ENCODE measurements at places on chromosomes 2 and 18.

- no peak for DNase-seq
Observed at GRCh38 chr2:186059096-186059495, 320.5 kb downstream of the FSIP2 start.

DNA sequence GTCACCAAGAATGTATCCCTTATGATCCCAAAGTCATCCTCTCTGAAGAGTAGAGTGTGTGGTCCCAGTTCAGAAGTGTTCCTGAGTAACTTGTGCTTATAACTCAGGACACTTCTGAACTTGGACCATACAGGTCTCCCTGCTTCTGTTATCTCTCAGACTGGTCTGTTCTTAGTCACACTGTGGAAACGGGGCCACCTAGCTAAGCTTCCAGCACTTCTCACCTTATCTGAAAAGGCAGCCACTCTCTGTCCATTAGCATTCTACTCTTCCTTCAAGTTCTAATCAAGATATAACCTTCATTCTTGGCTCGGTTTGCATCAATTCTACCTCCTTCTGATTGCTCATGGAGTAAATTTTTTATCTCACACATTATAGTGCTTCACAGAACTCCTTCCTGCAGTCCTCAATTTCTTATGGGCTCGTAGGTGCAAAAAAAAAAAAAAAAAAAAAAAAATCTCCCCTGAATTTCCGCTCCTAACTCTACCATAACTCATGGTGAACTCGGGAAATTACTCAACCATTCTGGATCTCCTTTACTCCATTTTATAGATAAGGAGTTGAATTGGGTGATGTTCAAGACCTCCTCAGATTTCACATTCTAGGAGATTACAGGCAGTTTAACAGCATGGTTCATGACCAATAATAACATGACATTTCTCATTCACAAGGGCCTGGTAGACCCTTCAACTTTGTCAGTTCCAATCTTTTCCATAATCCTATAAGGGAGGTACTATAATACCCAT is 108.4 kb downstream of the TACR1 start:
- no peak for DNase-seq

DNA sequence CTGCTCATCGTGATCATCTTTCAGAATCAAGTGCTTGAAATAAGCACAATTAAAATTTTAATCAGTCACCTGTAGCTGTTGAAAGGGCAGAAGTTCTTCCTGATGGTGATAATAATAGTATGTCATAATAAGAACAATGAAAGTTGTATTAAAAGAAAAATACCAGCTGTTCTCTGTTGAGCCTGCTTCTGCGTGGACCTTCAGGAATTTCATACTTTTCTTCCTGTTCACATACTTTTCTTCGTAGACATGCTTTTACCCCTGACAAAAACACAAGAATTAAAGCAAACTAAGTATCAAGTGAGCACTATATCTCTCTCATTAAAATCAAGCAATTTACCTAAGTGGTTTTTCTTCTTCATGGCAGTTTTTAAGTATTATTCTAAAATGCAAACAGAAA is 79.2 kb downstream of the BARD1 start:
- no peak for DNase-seq

DNA sequence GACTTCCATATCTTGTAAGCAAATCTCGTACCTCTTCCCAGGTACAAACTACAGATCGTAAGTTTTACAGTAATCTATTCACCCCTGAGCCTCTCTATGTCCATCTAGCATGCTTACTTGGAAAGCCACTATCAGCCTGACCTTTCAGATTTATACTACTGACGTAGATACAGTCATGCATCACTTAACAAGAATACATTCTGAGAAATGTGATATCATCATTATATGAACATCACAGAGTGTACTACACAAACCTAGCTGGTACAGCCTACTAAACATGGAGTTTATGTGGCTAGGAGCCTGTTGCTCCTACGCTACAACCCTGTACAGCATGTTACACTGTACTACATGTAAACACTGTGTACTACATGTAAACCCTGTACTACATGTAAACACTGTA is 293.2 kb upstream of the ZNF804A start:
- no peak for DNase-seq

- DNase-seq, result no peak
Observed at GRCh38 chr2:127721311-127721977, 20.1 kb downstream of the SFT2D3 start.

DNA sequence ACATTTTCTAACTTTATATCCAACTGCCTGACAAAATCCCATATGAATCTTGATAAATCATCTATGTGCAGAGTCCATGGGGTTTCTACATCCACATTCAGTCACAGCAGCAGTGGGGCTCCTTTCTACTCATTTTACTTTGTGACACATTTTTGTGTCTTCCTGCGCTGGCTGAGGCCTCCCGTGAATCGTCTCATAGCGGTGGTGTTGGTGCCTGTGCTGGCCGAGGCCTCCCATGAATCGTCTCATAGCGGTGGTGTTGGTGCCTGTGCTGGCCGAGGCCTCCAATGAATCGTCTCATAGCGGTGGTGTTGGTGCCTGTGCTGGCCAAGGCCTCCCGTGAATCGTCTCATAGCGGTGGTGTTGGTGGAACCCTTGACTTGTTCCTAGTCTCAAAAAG is 17.0 kb downstream of the SNED1 start:
- no peak for DNase-seq

DNA sequence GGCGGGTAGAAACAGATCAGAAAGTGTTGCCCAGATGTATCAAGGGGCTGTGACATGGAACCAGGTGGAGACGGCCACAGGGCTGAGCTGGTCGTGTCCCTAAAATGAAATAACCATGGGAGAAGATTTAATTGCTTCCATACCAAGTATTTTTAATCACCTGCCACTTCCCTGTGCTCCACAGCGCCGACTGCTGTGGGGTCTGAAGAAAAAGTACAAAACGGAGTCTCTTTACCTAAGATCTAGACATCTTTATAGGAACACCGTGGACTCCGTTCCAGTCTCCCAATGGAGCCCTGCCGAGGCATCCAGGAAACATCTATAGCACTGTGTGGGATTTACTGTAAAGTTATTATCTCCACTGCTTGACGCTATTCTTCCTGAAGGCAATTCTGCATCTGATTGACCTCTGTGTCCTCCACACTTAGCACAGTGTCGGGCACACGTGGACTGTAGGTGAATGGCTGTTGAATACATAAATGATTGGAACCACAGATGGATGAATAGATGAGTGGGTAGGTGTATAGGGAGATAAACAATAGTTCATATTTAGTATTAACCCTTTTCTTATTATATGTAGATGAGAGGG is 21.6 kb upstream of the GYPC start:
- no peak for DNase-seq

DNA sequence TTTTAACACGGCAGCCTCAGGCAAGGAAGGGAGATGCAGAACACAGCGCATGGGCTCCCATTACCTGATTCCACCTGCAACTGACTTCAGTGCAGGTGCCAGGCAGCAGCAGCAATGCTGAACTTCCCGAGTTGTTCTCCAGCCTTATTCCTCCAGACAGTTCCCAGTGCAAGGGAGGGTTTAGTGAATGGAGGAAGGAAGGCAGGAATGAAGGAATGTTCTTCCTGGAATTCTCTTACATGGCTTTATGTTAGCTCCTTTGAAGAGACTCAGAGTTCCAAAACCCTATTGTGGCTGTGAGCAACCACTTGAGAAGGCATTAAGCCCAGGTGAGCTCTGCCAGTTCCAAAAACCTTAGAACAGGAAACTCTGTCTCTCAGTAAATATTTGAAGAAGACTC is 45.5 kb downstream of the SERPINB7 start:
- no peak for DNase-seq

GRCh38 chr2:147356157-147356556 is 488.7 kb upstream of the ACVR2A start:
- DNase-seq, result no peak

DNA sequence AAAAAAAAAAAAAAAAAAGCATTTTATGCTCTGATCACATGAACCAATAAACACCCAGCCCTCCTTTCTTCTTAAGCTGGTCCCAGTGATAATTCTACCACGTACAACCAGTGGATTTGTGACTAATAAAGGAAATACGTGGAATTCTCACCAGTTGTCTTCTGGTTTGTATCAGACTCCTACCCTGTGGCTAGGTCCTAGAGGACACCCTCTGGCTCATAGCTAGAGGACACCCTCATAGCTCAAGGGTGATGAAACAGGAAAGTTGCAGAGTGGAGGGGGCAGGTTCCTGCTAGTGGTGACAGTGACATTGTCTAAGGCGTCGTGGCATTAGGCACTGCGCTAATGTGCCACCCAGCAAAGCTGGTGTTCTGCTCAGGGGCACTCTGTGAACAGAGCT is 167.8 kb downstream of the BCL11A start:
- no peak for DNase-seq

DNA sequence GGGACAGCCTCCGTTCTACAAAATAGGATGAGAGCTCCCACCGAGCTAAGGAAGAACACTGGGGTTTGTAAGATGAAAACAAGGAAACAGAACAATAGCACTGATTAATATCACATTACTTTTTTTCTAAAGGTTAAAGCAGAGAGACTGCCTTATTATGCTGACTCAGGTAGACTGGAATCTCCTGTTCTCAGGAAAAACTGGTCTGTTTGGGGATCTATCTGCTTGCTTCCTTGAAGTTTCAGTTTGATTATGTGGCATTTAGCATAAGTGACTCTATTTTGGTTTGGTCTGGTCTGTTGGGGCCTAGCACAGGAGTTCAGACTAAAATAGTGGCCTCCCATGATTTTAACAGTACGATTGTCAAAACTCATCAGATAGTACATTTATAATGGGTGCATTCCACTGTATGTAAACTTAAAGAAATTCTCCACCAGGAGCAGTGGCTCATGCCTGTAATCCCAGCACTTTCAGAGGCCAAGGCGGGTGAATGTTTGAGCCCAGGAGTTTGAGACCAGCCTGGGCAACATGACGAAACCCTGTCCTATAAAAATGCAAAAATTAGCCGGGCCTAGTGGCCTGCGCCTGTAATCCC is 64.1 kb upstream of the NDUFV2 start:
- DNase-seq, result no peak

DNA sequence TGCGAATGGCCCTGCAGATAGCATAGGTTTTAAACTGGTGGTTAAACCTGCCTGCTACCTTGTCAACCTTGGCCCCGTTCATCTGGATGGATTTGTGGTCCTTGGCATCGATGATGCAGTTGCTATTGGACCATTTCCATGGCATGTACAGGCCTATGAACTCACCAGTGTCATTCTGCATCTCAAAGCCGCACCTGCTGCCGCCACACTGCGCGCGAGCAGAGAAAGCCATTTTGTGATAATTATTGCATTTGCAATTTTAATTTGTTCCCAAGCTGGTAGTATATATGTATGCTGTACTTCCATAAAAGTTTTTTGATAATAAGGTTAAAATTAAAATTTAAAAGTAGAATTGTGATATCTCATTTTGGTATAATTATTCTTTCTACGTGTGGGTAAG is 94.8 kb upstream of the UXS1 start:
- DNase-seq, result no peak

DNA sequence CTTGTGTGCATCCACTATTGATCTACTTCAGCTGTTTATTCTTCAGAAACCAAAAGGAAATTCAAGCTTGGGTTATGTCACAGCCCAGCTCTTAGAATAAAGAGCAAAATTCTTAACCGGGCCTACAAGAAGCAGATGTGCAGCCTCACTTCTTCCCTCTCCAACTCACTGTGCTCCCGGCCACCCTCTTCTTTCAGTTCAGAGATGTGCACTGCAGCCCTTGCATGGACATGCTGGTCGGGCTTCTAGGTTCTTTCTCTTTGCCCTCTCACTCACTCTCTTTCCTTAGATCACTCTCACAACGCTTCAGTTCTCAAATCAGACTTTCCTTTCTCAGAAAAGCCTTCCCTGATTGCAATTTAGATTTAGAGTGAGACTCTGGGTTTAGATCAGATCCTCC is 104.1 kb downstream of the CHN1 start:
- DNase-seq, result no peak

DNA sequence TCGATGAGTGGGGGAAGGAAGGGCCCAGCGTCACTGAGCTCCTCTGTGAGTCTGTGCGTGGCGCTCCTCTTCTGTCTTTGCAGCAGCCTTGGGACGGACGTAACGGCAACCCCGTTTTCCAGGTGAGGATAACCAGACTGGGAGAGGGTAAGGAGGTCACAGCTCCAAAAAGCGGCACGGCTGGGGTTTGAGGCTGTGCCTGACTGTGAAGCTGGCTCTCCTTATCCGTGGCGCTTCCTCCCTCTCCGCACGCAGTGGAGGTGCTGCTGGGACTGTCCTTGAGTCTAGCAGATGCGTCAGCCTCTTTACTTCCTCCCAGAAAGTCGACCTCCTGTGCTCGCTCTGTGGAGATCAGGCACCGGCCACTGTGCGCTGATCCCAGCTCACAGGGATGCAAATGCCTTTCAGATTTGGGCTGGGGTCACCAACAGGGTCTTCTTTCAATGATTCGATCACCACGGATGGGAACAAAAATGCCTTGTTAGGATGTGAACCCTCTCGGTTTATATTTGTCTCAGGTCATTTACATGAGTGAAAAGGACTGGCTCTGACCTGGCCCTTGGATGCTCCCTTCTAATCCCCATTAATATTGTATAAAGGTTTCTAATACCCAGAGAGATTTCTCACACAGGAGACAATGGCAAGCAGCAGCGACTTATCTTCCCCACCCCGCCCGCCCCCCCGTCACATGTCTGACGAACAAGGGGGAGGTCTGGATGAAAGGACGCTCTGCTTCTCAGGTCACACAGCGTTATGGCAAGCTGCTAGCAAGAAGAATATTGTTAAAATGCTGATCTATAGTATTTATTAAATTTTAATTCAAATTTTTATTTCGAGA is 30.1 kb upstream of the E2F6 start:
- no peak for DNase-seq

DNA sequence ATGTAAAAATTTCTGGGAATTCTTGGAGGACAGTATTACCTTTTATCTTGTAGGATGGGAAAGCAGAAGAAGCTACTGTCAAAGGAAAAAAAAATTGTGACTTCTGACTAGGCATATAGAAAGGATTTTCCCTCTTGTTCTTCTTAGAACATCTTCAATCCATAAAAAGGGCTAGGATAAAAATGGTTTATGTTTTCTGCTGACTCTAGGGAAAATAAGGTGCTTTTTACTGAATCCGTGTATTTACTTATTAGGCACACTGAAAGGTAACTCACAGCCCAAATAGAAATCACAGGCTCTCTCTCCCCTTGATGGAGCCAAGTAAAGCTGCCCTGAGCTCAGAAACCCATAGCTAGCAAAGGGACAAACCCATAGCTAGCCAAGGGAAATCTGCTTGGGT is 74.6 kb downstream of the EPAS1 start:
- no peak for DNase-seq

DNA sequence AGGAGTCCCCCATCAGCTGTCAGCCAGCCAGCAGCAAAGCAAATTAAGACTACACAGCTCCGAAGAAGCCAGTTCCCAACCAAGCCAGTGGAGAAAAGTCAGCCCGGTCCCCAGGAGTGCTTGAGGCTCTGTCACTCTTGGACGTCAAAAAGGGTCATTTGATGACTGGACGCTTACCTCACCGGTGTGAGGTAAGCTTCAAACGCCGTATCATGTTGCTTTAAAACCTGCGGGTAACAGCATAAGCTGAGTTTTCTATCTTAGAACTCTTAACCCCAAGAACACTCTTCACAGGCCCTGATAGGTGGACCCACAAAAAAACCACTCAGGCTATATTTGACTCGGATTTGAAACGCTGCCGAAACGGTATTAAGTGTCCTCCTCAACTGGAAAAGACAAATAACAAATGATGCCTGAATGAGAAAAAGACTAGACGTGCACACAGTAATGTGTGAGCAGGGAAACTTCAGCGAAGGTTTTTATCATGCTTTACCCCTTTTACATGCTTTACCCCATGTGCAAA is 682 bp upstream of the LNPK start:
- no peak for DNase-seq
